GM04503 (cell line): ENCODE measurements at places on chromosomes 2 and 18.
A peak's percentile ranks its signal among the peaks of the same experiment; 100 is the strongest.

DNA sequence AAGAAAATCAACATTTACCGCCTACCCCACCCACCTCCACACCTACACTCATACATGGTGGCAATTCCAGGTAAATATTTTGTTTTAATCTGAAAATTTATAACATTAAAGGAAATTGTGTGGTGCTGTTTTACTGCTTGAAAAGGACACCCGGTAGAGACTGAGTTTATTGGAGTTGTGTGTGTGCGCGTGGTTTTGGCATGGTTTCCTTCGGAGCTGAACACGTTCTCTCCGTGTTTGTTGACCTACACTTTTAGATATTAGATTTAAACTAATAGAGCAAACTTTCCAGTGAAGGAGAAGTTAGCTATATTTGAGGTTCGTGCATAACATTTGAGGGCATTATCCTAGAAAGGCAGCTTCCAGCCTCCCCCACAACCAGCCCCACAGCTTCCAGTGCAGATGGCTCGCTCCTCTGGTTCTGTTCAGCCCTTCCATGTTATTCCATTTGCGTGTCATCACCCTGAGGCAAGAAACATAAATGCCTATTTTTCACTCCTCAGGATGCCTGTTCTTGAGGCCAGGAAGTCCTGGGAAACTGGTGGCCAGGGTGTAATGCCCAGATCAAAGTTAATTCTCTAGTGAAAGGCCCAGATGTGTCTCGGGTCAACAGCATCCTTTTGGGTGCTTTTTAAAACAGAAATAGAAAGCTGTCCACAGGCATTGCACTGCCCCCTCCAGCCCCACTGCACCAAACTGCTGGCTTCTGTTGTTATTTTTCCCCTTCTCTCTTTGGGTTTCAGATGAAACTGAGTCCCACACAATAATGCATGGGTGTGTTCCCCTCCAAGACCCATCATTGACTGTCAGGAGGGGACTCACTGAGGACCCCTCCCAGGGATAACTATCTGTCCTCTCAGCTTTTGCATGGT is 190.2 kb downstream of the SETBP1 start:
- DNase-seq, result no peak

DNA sequence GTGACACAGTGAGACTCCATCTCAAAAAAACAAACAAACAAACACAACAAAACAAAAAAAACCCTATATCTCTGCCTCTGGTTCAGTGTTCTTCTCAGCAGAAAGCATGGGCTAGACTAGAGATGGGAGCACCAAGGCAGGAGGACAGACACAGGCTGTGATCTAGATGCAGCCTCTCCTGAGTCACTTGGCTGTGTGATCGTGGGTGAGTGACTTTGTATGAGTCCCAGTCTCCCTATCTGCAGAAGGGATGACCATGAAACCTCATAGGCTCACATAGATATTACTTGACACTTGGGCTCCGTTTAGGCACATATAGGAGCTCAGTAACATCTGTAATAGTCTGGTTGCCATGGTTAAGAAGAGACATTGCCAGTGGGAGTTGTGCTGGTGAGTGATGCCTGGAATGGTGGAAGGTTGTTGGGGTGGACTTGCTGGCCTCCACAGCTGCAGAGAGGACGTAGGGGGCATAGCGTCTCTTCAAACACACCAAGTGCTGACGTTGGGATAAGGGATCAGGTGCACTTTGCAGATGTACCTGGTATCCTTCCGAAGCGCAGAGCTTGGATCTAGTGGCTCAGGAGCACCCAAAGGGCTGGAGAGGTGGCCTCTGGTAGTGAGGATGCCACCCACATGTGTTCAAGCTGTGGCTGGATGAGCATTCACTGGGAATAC is 318.9 kb upstream of the HS6ST1 start:
- DNase-seq, result no peak

- DNase-seq, result peak; percentile 60
Measured at GRCh38 chr2:68284896-68285295, 32.6 kb upstream of the PPP3R1 start.

- DNase-seq, result peak; percentile 11
Measured at GRCh38 chr2:209556354-209556961, 132.6 kb downstream of the MAP2 start.

GRCh38 chr2:186748354-186748753 is 54.5 kb downstream of the FAM171B start:
- no peak for DNase-seq

GRCh38 chr18:29056800-29057199 is 879.9 kb upstream of the CDH2 start:
- DNase-seq, result no peak

GRCh38 chr2:175187378-175187777 is 5.9 kb upstream of the ATP5MC3 start:
- DNase-seq, result no peak

DNA sequence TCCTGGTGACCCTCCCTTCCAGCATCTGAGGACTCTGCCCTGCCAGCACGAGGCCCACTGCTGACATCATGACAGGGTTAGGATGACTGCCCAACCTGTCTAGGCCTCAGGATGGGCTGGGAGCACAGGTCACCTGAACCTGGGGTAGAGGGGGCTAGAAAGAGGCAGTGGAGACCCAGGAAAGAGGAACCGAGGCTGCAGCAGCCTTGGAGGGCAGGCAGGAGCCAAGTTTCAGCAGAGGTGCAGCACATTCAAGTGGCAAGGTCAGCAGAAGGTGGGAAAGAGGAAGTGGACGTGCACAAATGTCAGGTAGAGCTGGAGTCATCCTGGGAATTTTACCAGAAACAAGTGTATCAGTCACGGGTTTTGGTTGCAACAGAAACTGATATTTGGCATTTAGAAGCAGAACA is 13.6 kb upstream of the RAB10 start:
- no peak for DNase-seq

GRCh38 chr2:156456616-156457015 is 20.4 kb downstream of the GPD2 start:
- DNase-seq, result no peak

GRCh38 chr2:178914259-178914849 is 107.1 kb upstream of the TTN start:
- DNase-seq, result peak; percentile 29

- DNase-seq, result no peak
Measured at GRCh38 chr2:88711897-88712296, 20.4 kb downstream of the RPIA start.

DNA sequence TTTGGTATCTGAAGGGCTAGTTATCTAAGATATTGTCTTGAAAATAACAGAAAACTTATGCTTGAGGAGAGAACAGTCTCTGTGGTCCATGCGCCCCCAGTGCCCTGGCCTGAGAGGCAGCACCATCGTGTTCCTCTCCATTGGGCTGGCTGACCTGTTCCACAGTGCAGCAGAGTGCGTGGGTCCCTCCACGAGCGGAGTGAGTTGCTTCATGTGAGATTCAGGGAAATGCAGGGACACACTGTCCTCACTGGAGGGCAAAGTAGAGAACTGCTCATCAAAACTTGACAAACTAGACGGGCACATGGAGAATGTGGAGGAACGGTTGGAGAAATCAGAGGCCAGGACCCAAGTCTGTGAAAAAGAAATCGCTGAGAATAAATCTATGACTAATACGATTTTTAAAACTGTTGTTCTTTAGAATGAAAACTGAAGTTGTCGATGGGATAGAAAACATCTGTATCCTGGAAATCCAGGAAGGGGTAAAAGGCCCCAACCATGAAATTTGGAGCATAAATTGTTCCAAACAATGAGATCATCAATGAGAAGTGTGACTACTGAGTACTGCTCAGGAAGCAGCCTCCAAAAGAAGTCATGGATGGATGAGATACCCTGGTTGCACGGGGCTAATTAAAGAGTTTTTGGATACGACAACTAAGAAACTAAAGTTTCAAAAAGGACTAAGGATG is 58.1 kb downstream of the REV1 start:
- no peak for DNase-seq

- DNase-seq, result no peak
Measured at GRCh38 chr2:3379339-3379646, 201 bp upstream of the TRAPPC12 start.

GRCh38 chr2:25251422-25252273 is 83.3 kb upstream of the POMC start:
- DNase-seq, result no peak

DNA sequence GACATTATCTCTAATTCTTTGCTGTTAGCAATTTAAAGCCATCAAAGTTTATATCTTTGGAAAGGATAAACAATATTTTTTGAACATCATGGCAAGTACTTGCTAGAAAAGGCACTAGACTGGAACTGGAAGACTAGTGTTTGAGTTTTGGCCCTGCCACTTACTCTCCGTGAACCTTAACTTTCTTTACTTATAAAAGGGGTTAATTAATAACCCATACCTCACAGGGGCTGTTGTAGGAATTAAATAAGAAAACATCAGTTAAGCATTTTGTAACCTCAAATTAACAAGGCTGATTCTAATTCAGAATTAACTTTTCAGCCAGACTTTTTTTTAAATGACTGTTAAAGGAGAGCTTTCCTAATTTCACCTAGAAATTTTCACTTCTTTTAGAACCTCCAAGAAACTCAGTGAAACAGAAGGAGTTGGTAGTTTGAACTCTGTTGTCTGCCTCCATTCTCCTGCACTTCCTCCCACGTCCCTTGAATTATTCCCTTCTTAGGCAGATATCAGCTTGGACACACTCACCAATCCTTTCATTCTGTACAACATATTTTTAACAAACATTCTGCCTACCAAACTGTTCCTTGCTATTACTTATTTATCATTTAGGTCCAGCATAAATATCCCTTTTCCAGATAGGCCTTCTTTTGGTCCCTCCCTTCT is 79.5 kb downstream of the COX7A2L start:
- DNase-seq, result no peak

DNA sequence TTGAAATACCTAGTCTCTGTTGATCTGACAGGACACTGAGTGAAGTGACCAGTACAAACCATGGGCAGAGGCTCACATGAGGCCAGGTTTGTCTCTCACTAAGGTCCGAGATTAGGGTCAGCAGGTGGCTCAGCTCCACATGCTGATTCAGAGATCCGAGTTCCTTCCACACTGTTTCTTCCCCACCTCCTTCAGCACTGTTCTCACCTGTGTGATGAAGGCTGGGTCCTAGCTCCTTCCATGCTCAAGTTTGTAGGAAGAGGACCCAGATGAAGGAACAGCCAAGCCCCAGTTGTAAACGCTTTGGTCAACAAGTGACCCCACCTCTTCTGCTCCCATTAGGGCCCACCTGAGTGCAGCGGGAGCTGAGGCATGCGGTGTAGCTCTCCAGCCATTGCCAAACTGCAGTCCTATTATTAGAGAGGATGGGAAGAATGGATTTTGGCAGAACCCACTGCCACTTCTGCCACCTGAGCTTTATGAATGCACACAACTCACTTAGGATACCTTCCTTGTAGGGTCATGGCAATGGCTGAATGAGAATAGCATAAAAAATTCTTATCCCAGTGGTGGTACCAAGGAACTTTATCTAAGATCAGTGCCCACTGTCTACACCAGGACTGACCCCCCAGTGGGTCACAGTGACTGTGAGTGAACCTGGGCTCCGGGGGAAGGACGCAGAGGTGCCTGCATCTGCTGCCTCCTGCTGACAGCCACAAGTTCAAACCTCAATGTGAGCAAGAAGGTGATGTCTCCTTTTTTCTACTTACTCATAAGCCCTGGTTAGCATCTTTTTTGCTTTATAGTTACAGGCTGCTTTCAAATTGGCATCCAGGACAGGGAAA is 324.8 kb upstream of the HS6ST1 start:
- no peak for DNase-seq

GRCh38 chr2:61620244-61621159 is 82.3 kb upstream of the XPO1 start:
- DNase-seq, result peak; percentile 53

- DNase-seq, result no peak
Measured at GRCh38 chr2:144472911-144473310, 47.0 kb downstream of the ZEB2 start.

DNA sequence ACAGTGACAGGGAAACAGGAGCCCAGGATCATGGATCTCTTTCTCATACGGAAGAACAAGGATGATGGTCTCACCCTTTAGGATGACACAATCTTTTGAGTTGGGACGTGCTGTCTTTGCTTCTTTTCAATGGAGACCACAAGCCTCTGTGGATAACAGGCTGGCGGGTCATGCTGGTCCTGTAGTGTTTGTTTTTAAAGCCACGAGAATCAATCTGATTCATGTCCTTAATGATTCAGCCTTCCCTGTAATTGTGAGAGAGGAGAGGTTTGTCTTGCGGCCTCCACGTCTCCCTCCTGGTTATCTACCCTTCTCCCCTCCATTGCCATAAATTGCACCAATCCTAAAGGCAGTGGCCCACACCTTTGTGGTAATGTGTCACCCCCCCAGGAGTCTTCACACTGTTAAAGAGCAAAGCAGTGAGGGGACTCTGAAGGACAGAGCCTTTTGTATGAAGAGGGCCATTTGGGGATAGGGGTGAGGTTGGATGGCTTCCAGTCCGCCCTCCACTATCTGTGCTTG is 87.7 kb upstream of the TGFA start:
- DNase-seq, result no peak

- no peak for DNase-seq
Measured at GRCh38 chr2:53740170-53740569, 27.4 kb upstream of the CHAC2 start.

DNA sequence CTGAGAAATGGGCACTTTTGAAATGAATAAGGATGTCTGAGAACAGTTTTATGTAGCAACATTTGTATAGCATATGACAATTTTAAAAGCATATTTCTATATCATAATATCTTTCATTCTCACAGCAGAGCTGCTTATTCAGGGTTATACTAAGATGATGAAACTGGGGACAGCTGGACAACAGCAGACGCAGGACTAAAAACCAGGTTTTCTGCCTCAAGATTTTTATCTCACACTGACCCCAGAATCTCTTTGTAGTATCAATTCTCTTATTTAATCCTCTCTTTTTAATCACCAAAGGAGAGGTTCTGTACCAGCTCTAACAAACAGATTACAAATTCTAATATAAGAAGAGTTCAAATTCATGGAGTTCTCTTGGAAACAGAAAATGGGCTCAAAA is 74.2 kb upstream of the TFCP2L1 start:
- no peak for DNase-seq

DNA sequence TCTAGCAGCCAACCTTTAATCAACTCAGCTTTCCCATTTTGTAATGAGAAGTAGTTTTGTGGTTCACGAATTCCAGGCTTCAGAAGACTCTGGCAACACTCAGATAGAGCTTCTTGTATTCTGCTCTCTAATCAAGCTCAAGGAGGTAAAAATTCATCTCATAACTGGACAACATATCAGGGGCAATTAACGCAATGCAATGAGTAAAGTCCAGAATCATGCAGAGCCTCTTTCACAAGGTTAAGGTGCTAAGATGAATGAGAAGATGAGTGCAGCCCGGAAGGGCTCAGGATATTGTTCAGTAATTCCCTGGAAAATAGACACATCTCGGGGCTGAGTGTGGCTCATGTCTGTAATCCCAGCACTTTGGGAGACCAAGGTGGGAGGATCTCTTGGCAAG is 527.7 kb downstream of the SOX11 start:
- DNase-seq, result no peak

- no peak for DNase-seq
Measured at GRCh38 chr18:12251311-12251710, 2.9 kb upstream of the CIDEA start.

GRCh38 chr2:100548771-100549170 is 14.0 kb upstream of the PDCL3 start:
- DNase-seq, result no peak

DNA sequence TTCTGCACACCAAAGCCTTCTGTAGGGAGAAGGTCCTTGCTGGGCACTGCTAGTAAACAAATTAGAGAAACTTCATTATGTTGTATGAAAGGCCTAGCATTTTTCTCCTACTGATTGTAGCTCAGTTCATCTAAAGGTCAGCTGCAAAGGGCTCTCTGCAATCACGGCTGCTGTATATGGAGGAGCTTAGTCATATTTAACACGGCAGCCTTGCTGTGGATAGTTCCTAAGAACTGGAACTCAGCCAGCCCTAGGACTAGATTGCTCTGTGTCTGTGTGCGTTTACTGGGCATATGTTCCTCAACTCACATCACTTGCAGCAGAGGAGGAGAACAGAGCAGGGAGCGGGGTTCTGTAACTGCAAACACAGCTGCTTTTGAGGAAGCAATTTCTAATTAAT is 1103.9 kb upstream of the KLHL29 start:
- DNase-seq, result no peak
